Right renal pelvis (tissue), 4 donors: ENCODE measurements at places on chromosomes 5 and 9.

GRCh38 chr9:133468374-133468773 is 8.6 kb downstream of the CACFD1 start:
- DNase-seq, result no peak

DNA sequence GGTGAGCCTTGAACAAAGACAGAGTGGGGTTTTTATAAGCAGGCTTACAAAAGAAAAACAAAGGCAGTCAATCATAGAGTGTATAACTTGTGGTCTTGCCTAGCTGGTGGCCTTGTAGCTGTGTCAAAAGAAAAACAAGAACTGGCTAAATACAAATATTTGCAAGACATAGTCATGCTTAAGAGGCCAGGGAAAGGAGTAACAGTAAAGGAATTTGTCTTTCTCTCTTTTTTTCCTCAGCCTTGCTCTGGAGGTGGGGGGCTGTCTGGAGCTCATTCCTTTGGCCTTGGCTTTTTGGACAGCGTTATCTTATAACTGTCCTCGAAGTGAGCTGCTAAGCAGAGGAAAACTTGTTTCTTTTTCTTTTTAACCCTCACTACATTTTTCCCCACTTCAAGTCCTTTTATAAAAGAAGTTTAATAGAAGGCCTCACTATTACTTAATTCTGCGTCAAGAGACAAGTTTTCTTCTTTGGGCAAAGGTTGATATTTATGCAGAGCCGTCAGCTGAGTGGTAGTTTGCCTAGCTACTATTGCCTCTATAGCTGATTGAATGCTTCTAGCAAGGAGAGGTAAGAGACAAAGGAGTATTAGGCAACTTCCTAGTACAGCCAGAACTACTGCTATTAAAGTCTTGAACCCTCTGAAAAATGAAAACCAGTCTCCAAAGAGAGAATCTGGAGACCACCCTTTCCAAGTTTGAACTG is 14.3 kb downstream of the CEL start:
- no peak for DNase-seq

DNA sequence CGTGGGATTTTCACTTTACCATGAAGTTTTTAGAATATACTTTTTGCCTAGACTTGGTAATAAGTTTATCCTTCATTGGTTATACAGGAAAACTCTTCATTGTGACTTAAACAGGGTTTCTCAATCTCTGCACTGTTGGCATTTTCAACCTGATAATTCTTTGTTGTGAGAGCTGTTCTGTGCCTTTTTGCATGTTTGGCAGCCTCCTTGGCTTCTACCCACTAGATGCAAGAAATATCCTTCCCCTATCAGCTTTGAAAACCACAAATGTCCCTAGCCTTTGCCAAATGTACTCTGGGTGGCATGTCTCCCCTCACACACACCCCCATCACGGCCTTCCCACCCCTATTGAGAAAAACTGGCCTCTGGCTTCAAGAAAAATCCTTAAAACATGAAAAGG is 180.9 kb downstream of the ESM1 start:
- DNase-seq, result no peak

- DNase-seq, result no peak
Measured at GRCh38 chr9:109108318-109108717, 11.4 kb downstream of the TMEM245 start.

DNA sequence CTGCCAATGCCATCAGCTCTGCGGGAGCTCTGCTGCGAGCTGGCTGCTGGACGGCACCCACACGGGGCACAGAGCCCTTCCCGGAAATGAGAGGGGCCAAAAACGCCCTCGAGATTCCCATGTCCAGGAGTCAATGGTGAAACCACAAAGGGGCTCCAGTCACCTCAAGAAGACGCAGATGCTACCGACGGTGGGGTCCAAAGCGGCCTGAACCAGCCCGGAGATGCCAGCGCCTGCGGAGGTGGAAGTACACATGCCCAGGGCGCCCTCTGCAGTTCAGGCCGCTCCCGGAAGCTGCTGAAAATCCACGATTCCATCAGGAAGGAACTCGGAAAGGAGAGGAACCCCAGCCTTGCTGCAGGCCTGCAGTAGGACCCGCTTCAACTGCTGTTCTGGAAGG is 82.4 kb upstream of the SELENOP start:
- DNase-seq, result no peak

DNA sequence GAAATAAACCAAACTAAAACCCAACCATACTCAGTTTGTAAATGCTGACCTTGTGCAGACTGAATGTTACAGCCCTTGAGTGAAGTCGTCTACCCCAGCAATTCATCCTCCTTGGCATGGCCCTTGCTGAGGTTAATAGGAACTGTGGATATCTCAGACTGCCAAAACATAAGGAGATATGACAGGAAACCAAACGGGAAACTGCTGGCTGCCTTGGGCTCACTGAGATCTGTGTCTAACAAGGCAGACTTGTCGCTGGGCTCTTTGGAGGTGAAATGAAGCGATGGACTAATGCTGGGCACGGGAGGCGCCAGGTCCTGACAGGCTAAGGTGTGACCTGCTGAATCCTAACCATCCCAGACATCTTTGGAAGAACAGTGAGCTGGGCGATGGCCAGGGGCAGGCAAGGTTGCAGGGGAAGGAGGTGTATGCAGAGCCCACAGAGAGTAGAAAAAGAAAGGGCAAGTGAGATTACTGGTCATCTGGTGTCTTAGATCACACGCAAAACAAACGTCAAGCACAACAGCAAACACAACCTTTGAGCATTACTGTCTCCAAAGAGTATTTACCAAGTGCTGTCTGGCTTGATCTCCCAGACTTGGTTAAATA is 44.6 kb upstream of the ALDH1A1 start:
- no peak for DNase-seq

DNA sequence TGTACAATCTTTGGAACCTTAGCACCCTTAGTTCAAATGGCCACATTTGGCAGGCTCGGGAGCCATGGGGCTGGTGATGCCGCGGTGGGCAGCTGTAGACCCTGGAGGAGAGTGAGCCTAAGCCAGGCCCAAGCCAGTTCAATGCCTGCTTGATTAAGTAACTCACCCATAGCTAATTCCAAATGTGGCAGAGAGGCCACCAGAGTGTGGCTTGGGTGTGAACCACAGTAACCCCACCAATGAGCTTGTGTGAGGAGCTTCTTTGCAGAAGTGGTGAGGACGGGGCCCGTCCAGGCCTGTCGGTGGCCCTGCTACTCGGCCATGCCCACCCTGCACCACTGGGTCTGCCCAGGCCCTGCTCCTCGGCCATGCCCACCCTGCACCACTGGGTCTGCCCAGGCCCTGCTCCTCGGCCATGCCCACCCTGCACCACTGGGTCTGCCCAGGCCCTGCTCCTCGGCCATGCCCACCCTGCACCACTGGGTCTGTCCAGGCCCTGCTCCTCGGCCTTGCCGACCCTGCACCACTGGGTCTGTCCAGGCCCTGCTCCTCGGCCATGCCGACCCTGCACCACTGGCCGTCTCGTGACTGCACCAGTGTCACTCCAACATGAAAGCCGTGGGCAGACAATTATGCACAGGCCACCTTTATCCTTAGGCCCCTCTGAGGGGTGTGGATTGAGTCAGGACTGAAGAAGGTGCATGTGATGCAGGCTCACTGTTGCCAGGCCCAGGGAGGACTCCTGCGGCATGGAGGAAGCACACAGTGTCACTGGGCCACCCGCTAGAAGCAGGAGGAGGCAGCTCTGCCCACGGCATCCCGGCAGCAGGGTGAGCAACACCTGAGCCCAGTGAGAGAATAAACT is 75.4 kb downstream of the MRPL36 start:
- no peak for DNase-seq

GRCh38 chr9:74293479-74293878 is 203.7 kb upstream of the RORB start:
- DNase-seq, result no peak

DNA sequence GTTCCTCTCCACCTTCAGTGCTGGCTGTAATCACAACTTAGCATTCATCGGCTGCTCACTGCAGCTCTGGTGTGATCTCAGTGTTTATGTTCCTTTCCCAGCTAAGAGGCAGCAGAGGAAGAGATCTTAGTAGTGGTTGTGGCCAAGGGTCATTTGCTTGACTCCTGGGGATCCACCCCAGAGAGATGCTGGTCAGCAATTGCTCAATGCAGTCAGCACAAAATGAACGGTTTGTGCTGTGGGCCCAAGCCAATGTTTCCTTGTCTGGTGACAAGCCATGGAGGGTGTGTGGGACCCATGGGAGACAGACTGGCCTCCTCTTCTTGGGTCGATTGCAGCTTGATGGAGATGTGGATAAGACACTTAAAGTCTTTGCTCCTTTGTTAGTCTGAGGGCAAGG is 16.1 kb upstream of the FRMD3 start:
- DNase-seq, result no peak

DNA sequence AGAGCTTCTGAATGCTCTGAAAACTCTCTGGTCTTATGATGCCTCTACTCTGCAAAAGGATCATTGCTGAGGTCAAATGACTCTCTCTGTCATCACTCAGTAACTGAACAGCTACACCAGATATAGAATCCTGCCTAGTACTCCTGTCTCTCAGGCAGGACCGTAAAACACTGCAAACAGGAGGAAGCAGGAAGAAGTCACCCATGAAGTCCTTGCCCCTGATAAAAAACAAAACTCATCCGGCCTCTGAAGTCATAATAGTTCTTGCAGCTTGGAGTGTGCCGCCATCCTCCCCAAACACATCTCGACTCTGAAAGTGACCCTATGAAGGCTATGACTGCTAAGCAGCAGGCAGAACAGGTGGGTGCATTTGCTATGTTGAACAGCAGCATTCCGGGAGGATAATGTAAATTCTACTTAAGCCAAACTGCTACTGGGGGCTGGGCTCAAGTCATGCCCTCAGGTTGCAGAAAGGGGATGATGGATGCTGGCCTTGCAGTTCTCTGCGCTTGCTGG is 81.9 kb upstream of the FAM169A start:
- no peak for DNase-seq

GRCh38 chr5:142827934-142828576 is 57.9 kb downstream of the ARHGAP26 start:
- DNase-seq, result no peak

DNA sequence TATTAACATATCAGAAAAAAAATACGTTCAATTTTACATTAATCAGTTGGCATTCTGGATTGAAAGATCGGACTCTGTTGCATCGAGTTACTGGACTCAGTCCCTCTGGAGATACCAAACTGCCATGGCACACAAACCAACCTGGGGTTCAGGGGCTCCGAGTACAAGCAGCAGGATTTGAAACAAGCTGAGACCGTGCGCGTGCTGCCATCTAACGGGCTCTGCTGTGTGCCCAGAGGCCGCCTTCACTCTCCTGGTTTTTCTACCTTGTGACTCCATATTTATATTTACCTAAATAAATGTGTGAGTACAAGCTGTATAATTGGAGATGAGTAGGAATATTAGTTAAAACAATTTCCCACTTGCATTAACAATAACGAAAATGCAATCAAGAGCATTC is 48.2 kb downstream of the ANXA1 start:
- DNase-seq, result no peak

DNA sequence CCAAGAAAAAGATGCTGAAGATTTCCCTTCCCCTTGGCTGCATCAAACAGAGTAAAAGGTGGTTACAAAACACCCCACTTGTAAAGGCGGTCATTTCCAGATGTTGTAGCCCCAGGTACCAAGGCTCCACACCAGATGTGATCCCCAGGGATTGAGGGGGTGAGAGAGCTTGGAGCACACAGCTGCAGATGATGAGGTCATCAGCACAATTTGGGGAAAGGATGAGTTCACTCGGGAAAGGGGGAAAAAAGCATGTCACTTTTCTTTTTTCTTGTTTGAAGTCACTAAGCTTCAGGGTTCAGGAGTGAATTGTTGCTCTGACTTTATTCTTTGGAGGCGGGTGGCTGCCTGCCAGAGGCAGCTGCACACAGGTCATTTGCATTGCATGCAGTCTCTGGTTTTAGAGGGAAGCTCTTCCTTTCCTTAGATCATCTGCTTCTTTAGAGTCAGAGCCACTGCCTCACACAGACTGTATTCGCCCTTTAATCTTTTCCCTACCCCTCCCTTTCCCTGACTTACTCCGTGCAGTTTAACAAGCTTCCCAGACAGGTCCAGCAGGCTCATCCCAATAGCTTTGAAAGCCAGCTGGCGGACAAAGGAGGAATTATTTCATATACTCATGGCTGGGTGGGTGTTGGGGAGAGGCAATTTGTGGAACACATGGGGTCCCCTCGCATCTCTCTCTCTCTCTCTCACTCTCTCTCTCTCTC is 409.3 kb upstream of the SLC24A2 start:
- no peak for DNase-seq
